ENCODE measurements at places on chromosomes 2 and 18. TPM values are rescaled to one million over a fixed set of nuclear protein-coding genes. Genes with fewer than 3 reads are reported as not detected.

Gene SPC25
- not detected for total RNA-seq

Gene SDC1
- 3.0 TPM for total RNA-seq

Gene SP9
- not detected for total RNA-seq

Gene EFR3B
- total RNA-seq, result 1.3 TPM

Gene METTL8
- 33.0 TPM for total RNA-seq

- H3K4me3 ChIP-seq, result no peak overlapping the region
- no peak for DNase-seq
- H3K27ac ChIP-seq, result no peak overlapping the region
- H3K27me3 ChIP-seq, result no peaks in the 10 kb centered on the region
- no peaks in the 10 kb centered on the region for H3K36me3 ChIP-seq
Measured at GRCh38 chr2:56318147-56318546, 134.4 kb downstream of the CCDC85A start.

DNA sequence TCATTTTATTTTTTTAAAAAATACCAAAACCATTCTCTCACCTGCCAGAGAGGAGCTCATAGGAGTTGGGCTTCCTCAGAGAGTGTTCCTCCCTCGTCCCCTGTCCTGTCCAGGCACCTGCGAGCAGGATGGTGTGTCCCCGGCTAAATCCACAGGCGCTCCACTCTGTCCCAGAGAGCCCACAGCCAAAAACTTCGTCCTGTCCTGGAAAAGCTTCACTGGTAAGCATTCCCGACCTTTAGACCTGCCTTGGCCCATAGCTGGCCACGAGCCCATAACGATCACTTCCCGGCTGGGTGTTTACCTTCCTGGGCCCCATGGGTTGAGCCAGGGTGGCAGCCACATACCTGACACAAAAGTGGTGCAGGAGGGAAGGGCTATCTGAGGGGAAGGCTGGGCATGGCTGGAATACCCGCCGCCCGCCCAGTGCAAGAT lies at the start of gene NGEF:
Gene NGEF (minus strand): TSS at position 230 of the 435 bp plus-strand sequence. CDS start 38,366 bp downstream, outside the sequence.
- no peak for DNase-seq
- no peaks in the 10 kb centered on the region for H3K4me1 ChIP-seq
- no peaks in the 10 kb centered on the region for H3K36me3 ChIP-seq
- H3K27ac ChIP-seq, result no peak within 1 kb of the TSS

DNA sequence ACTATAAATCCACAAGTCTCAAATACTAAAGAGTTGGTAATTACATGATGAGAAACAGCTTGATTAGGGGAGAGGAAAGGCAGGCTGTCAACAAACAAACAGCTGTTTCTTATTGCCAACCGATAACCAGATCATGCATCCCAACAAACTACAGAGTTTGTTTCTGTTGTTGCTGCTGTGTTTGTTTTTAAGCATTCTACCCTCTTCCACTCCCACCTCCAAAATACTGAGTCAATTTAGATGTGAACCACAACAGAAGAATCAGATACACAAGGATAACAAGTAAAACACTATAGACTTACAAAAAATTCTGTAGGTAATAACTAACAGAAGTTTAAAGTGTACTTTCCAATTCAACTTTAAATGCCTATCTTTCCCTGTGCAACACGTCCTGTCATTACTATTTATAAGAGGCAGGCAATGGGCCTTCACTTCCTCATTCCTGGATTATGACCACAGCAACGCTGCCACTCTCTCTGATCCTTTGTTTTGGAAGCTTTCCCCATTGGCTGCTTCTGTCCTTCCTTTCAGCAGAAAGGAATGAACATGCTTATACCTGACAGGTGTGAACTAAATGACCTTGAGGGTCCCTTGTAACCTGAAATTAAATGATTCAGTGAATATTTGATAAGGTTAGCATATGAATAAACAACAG lies 152.0 kb downstream of the SRBD1 start:
- H3K4me3 ChIP-seq, result no peak overlapping the region
- peak overlapping the region; percentile 23 for H3K27ac ChIP-seq
- DNase-seq, result peak; percentile 30
- H3K4me1 ChIP-seq, result no peaks in the 10 kb centered on the region
- no peaks in the 10 kb centered on the region for H3K27me3 ChIP-seq

GRCh38 chr2:10452312-10452711 lies 4.2 kb upstream of the ODC1 start:
- no peak for DNase-seq
- no peaks in the 10 kb centered on the region for H3K27me3 ChIP-seq
- H3K4me1 ChIP-seq, result no peaks in the 10 kb centered on the region
- H3K36me3 ChIP-seq, result no peaks in the 10 kb centered on the region
- H3K27ac ChIP-seq, result no peak overlapping the region

GRCh38 chr2:220786216-220786615 lies 785.9 kb downstream of the EPHA4 start:
- no peak overlapping the region for H3K4me3 ChIP-seq
- no peaks in the 10 kb centered on the region for H3K36me3 ChIP-seq
- no peaks in the 10 kb centered on the region for H3K4me1 ChIP-seq
- H3K27me3 ChIP-seq, result no peaks in the 10 kb centered on the region
- no peak overlapping the region for H3K27ac ChIP-seq
- no peak for DNase-seq

GRCh38 chr2:109382951-109383350 lies 230.8 kb downstream of the SEPTIN10 start:
- H3K27ac ChIP-seq, result no peak overlapping the region
- H3K4me1 ChIP-seq, result no peaks in the 10 kb centered on the region
- H3K36me3 ChIP-seq, result no peaks in the 10 kb centered on the region
- peak; percentile 53 for DNase-seq
- no peak overlapping the region for H3K4me3 ChIP-seq

DNA sequence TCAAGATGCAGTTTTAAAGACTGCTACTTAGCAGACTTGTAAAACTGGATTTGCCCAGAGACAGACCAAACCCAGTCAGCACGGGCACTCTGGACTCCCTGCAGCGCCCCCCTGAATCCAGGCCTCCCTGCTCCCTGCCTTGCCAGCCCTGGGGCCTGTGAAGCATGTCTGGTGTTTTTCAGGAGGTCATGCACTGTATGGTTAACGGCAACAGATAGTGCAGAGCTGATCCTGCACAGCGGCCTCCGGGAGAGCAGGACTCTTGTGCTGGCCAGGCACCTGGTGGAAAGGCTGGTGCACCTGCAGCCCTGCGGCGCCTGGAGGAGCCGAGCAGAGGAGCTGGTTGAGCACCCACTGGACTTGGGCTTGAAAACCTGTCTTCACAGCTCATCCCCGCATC lies 30.4 kb downstream of the HDAC4 start:
- DNase-seq, result no peak
- H3K27ac ChIP-seq, result no peak overlapping the region
- H3K4me1 ChIP-seq, result no peaks in the 10 kb centered on the region
- no peaks in the 10 kb centered on the region for H3K27me3 ChIP-seq

DNA sequence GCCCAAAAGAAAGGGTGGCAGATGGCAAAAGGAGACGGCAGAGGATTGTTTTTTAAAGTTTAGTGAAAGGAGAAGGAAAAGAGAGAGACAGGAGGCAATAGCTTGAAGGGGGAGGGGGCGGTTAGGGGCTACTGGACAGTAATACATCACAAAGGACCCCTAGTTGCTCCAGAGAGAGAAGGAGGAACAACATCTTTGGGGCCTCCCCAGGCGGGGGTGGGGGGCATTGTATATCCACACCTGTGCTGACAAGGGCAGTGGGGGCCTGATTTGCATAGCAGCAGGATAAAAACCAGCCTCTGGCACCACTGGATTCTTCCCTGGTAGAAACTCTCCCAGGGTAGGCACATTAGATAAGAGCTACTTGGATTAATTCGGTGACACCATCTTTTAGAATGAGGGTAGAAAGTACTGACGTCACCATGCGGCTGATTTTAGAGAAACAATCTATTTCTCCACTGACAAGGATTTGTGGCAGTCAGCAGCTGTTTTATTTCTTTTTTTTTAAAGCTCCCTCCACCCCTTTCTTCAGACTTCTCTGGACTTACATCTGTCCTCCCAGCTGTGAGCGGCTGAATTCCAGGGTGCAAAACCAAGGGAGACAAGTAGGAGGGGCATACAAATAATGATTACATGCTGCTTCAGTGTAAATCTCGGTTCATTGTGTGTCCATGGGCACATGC lies 199.8 kb upstream of the NRP2 start:
- no peaks in the 10 kb centered on the region for H3K4me1 ChIP-seq
- no peak for DNase-seq
- no peak overlapping the region for H3K4me3 ChIP-seq

DNA sequence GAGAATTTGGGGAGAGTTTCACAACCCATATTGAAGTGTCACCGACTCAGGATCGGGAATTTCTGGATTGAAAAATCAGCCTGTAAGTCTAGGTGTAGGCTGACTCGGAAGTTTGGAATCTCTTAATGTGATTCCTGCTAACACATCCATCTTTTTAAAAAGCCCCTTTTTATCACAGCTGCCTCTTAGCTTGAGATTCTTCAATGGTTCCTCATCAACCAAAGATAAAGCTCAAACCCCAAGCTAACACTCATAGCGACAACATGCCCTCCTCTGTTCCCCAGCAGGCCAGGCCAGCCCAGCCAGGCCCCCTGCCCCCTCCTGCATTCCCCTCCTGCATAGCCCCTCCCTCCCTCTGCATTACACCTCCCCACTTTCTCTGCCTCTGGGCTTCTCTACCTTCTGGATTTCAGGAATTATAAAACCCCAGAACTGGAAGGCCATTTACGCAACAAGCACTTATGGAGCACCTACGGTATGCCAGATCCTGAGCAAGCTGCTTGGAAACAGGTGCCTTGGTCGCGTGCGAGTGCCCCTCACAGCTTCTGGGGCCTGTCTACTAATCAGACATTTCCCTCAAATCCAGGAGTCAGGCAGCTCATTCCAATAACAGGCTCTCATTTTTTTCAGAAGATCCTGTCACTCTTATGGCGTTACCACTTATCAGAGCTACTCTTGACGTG lies 63.4 kb downstream of the EMX1 start:
- H3K27ac ChIP-seq, result no peak overlapping the region
- H3K4me1 ChIP-seq, result no peaks in the 10 kb centered on the region
- H3K27me3 ChIP-seq, result no peaks in the 10 kb centered on the region
- H3K36me3 ChIP-seq, result no peaks in the 10 kb centered on the region
- DNase-seq, result no peak

DNA sequence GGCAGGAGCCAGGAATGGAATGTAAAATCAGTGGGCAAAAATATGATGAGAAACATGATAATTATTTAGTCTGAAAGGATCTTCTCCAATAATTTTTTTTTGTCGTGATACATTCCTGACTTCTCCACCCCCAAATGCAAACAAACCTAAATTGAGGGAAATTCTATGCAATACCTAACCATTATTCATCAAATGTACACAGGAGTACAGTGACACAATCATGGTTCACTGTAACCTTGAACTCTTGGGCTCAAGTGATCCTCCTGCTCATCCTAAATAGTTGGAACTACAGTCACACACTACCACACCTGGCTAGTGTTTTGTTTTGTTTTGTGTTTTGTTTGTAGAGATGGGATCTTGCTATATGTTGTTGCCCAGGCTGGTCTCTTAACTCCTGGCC lies 46.5 kb downstream of the RAB10 start:
- H3K27me3 ChIP-seq, result no peaks in the 10 kb centered on the region
- no peaks in the 10 kb centered on the region for H3K36me3 ChIP-seq
- H3K4me1 ChIP-seq, result no peaks in the 10 kb centered on the region
- no peak for DNase-seq
- H3K4me3 ChIP-seq, result no peak overlapping the region

DNA sequence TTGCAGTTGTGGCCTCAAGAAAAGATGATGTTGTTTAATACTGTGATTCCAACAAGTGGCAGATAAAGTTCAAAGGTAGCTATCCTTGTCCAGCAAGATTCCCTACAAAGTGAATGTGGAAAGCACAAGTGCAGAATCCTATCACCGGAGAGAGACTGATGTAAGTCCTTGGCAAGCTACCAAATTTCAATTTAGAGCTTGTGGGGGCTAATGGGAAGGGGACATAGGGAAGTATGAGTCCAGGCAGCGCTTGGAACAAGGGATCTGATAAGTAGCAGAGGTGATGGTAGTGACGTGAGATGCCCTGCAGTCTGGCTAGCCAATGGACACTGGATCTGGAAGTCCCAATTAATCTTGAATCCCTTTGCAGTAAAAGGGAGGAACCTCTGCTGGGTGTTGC lies 165.2 kb upstream of the DTNA start:
- no peak overlapping the region for H3K4me3 ChIP-seq
- H3K36me3 ChIP-seq, result no peaks in the 10 kb centered on the region
- H3K4me1 ChIP-seq, result no peaks in the 10 kb centered on the region
- DNase-seq, result no peak
- H3K27me3 ChIP-seq, result no peaks in the 10 kb centered on the region

DNA sequence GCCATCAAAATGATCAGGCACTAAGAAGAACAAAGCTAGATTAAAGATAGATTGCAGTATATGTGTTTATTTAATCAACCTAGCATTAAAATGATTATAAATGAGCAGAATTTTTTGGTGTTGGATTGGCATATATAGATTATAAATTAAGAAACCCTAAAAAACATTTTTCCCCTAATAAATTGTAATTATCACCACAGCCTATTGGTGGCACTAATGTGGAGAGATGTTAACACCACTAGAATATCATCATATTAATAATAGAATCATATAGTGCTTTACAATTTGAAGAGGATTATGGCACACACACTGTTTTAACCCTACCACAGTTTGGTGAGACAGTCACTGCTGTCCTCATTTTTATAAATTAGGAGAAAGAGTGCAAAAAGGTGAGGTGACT lies 112.4 kb upstream of the RND3 start:
- H3K27me3 ChIP-seq, result no peaks in the 10 kb centered on the region
- no peak for DNase-seq
- no peak overlapping the region for H3K27ac ChIP-seq
- no peaks in the 10 kb centered on the region for H3K4me1 ChIP-seq
- no peaks in the 10 kb centered on the region for H3K36me3 ChIP-seq
- H3K4me3 ChIP-seq, result no peak overlapping the region

- DNase-seq, result no peak
- no peaks in the 10 kb centered on the region for H3K4me1 ChIP-seq
- H3K36me3 ChIP-seq, result no peaks in the 10 kb centered on the region
- no peak overlapping the region for H3K4me3 ChIP-seq
- no peak overlapping the region for H3K27ac ChIP-seq
Measured at GRCh38 chr2:234116010-234116409, 65.5 kb downstream of the SPP2 start.

GRCh38 chr18:76370686-76371085 lies 124.4 kb downstream of the ZNF516 start:
- H3K27me3 ChIP-seq, result no peaks in the 10 kb centered on the region
- H3K4me3 ChIP-seq, result no peak overlapping the region
- DNase-seq, result peak; percentile 1
- H3K36me3 ChIP-seq, result no peaks in the 10 kb centered on the region
- no peak overlapping the region for H3K27ac ChIP-seq

GRCh38 chr18:77087393-77088141 lies 45.0 kb downstream of the MBP start:
- DNase-seq, result peak; percentile 66
- no peaks in the 10 kb centered on the region for H3K27me3 ChIP-seq
- no peaks in the 10 kb centered on the region for H3K4me1 ChIP-seq
- peak overlapping the region; percentile 37 for H3K4me3 ChIP-seq
- H3K27ac ChIP-seq, result peak overlapping the region; percentile 83

- H3K4me1 ChIP-seq, result no peaks in the 10 kb centered on the region
- no peaks in the 10 kb centered on the region for H3K27me3 ChIP-seq
- H3K27ac ChIP-seq, result peak overlapping the region; percentile 85
Measured at GRCh38 chr2:200509235-200509611, 645 bp downstream of the KCTD18 start.

- H3K27ac ChIP-seq, result no peak overlapping the region
- DNase-seq, result no peak
- peaks cover 16% of the 10 kb centered on the region for H3K27me3 ChIP-seq
Measured at GRCh38 chr18:59276047-59276446, 2.8 kb upstream of the RAX start.
